ENCODE measurements at places on chromosomes 2 and 18. TPM values are rescaled to one million over a fixed set of nuclear protein-coding genes. Genes with fewer than 3 reads are reported as not detected.

The IL1RN gene
- 3.0 TPM for total RNA-seq

The HOXD10 gene
- 10.1 TPM for total RNA-seq

The LIPG gene
- 1.7 TPM for total RNA-seq

The CERKL gene
- total RNA-seq: not detected

The TMEM200C gene
- 3.9 TPM for total RNA-seq

The BOLL gene
- total RNA-seq: not detected

The THSD7B gene
- 0.76 TPM for total RNA-seq

The HOXD13 gene
- not detected for total RNA-seq

The TLK1 gene
- total RNA-seq: 48.6 TPM

The GPR17 gene
- total RNA-seq: not detected

The MGAT5 gene
- 41.7 TPM for total RNA-seq

The WDR43 gene
- total RNA-seq: 35.1 TPM

The DNAJC5G gene
- total RNA-seq: 0.19 TPM

The DTNA gene
- total RNA-seq: 110 TPM

The NEMP2 gene
- 5.0 TPM for total RNA-seq

The BBS5 gene
- total RNA-seq: 7.8 TPM

The TUBA3E gene
- total RNA-seq: not detected

The C2orf15 gene
- 0.33 TPM for total RNA-seq

The HOXD12 gene
- not detected for total RNA-seq

The ALKAL2 gene
- total RNA-seq: 63.8 TPM

The REEP1 gene
- total RNA-seq: 48.4 TPM

The DQX1 gene
- not detected for total RNA-seq

Measured in posterior vena cava (tissue), 2 donors.